Stomach (tissue), 19 donors: ENCODE measurements at places on chromosomes 6 and 20. TPM values are rescaled to one million over a fixed set of nuclear protein-coding genes. Genes with fewer than 3 reads are reported as not detected.

NFYA gene
- total RNA-seq: 35.0 TPM

GRCh38 chr6:100101644-100102043, 107.6 kb upstream of the MCHR2 start:
- DNase-seq: no peak

SNPH gene
- 1.8 TPM for total RNA-seq

GPR6 gene
- not detected for total RNA-seq

SNX14 gene
- total RNA-seq: 209 TPM

- DNase-seq: no peak
Measured at GRCh38 chr20:38985060-38985459, 22.9 kb downstream of the DHX35 start.

CTAGE9 gene
- 6.2 TPM for total RNA-seq

DNA sequence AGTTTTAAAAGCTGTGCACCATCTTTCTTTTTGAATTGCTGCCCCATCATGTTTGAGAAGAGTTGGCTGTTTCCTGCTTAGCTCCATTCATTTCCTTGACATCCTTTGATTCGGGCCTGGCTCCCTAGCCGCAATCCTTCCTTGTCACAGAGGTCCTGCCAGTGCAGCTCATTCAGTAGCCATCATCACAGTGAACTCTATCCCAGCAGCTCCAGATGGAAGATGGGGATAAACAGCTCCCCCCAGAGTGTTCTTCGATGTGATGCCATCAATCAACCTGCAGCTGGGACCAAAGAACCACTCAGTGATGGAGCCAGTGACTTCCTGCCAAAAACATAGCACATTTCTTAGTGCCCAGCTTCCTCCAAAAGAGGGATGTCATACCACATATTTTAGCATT, 158.8 kb downstream of the FRK start:
- no peak for DNase-seq

PCK1 gene
- 311 TPM for total RNA-seq

DNA sequence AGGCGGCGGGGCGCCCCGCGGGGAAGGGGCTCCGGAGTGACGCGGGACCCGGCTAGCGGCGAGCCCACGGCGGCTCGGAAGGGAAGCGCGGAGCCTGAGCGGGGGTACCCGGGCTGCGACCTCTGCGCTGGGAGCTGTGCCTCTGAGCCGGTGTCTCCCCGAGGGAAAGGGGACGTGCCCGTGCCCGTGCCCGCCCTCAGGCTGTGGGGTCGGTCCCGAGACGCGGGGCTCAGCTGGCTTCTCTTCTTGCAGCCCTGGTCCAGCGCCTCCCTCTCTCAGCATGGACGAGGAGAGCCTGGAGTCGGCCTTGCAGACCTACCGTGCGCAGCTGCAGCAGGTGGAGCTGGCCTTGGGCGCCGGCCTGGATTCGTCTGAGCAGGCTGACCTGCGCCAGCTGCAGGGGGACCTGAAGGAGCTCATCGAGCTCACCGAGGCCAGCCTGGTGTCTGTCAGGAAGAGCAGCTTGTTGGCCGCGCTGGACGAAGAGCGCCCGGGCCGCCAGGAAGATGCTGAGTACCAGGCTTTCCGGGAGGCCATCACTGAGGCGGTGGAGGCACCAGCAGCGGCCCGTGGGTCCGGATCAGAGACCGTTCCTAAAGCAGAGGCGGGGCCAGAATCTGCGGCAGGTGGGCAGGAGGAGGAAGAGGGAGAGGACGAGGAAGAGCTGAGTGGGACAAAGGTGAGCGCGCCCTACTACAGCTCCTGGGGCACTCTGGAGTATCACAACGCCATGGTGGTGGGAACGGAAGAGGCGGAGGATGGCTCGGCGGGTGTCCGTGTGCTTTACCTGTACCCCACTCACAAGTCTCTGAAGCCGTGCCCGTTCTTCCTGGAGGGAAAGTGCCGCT, 686 bp downstream of the ZGPAT start:
- peak; percentile 40 for DNase-seq

- DNase-seq: no peak
Measured at GRCh38 chr20:18985551-18985950, 172.0 kb downstream of the SCP2D1 start.

PTPRT gene
- not detected for total RNA-seq

GRCh38 chr6:145632971-145633370, 102.3 kb downstream of the EPM2A start:
- no peak for DNase-seq

MAS1 gene
- total RNA-seq: 0.18 TPM

DNA sequence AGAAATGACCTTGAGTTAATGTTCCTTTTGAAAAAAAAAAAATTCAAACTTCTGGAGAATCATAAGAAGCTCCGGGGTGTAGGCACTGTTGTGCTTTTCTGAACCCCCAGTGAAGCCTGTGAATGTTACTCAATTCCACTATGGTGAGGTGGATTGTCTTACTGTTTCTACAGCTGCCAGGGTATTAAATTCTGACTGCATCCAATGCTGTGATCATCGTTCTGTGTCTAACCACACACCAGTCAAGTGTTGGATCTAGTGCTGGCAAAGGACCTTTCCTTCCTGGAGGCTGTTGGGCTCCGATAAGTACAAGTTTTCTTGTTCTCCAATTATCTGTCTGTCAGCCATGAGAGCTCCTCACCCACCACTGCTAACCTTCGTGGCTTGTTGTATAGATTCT, 162.0 kb upstream of the EPHA7 start:
- DNase-seq: no peak

TFAP2A gene
- total RNA-seq: not detected

DNA sequence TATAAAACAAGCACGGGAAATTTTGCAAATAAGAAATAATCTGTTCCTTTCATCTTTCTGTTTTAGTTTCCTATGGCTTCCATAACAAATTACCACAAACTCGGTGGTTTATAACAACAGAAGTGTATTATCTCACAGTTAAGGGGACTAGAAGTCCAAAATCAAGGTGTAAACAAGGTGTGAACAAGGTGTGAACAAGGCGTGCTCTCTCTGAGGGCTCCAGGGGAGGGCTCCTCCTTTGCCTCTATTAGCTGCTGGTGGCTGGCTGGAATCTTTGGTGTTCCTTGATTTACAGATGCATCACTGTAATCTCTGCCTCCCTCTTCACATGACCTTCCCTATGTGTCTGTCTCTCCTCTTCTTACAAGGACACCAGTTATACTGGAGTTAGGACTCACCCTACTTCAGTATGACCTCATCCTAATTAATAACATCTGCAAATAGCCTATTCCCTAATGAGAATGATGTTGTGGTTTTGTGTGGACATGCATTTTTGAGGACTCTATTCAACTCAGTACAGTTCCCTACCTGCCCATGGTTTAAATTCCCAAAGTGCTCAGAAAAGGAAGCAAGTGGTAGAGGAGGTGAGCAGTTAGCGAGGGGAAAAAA, 17.5 kb upstream of the BMP5 start:
- DNase-seq: no peak

DNA sequence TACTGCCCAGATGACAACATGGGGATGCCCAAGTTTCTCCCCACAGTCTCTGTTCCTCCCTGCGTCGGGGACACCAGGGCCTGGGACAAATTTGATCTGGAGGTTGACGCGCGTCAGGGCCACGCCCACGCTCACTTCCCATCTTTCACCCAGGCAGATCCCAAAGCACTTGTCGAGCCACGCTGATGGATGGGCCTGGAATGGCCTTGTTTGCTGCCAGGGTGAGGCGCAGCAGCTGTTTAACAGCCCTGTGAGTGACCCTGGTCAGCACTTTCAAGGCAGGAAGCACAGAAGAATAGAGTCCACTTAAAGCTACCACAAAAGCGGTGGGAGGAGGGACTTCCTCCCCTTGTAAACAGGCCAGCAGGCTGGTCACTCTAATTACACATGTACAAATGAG, 324.7 kb upstream of the JARID2 start:
- peak; percentile 34 for DNase-seq

- no peak for DNase-seq
Measured at GRCh38 chr6:139863346-139863745, 488.9 kb upstream of the CITED2 start.

DNA sequence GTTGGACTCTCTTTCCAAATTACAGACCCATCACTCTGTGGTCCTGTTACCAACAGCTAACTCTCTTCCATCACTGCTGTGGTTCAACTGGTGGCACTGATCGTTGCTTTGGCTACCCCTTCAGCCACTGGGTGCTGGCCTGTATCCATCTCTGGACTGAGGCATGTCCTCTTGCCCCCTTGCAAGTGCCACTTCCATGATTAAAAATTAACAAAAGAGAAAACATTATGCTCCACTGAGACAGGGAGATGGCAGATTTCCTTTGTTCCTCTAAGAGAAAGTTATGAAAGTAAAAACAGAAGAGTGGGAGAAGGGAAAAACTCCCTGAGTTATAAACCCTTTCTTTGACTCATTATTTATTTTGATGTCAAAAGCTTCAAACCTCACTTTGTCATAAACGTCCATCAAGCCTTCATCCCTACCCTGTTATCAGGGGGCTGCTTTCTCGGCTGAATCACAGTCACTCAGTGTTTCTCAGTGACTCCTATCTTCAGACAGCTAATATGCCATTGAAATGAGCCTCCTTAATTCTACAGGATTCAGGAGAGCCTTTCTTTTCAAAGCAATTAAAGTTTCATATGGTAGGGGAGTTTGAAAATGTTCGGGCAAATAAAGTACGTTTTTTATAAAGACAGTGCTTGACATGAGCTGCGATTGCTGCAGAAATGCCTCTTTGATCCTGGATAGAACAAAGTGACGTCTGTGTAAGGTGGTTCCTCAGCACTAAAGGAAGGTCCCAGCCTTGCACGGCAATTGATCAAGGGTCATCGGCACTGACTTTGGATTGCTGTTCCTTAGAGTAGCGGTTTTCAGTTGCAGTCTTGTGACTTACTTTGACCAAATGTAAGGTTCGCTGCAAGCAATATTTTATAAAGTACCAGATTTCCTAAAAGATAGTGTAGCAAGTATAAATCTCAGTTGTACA, 49.9 kb upstream of the PBOV1 start:
- no peak for DNase-seq

DNA sequence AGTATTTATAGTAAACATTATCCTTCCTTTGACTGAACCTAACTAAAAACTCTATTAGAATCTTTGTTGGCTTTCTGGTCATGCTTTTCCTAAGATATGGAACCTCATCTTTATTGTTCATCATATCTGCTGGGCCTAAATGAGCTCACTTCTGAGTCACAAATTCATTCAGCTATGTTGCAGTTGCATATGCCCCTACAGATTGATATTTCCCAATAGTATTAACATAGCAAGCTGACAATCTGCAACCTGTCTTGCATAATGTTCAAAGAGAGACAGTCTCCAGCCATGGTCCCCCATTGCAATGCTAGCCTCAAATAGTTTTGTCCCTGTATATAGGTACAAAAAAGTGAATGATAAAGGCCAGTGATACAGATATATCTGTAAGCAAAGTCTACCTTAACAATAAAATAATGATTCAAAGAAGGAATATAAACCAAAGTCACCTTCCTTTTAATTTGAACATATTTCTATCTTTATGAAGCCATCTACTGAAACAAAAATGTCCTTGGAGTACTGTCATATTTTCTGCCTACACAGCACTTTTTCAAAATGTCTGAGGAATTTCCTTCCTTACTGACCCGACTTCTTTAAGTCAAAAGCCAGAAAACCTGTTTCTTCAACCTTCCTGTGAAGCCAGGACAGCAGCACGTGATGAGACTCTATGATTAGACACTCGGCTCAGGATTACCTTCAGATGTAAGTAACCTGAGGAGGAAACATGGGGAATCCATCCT, 140.7 kb downstream of the UBE3D start:
- DNase-seq: no peak

BTN1A1 gene
- not detected for total RNA-seq

SNX21 gene
- 48.3 TPM for total RNA-seq

- no peak for DNase-seq
Measured at GRCh38 chr20:63377951-63378381, 16.8 kb upstream of the CHRNA4 start.

DNA sequence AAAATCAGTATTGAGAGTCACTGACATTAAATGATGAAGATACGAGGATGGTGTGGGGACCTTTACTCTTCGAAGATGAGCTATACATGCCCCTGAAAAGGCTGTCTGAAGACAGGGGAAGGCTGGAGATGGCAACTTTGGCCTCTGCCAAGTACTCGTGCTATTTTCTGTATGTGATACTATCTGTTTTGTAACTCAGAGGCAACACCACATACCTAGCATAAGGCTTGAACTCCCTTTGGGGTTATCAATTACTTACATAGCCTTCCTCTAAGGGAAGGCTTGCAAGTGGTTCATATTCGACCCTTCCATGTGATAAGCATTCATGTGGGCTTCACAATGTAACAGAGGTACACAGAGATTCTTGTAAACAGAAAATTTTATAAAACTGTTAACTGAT, 68.7 kb upstream of the FBXO30 start:
- DNase-seq: no peak

GRCh38 chr6:119233312-119233984, 116.1 kb downstream of the MAN1A1 start:
- no peak for DNase-seq

DNA sequence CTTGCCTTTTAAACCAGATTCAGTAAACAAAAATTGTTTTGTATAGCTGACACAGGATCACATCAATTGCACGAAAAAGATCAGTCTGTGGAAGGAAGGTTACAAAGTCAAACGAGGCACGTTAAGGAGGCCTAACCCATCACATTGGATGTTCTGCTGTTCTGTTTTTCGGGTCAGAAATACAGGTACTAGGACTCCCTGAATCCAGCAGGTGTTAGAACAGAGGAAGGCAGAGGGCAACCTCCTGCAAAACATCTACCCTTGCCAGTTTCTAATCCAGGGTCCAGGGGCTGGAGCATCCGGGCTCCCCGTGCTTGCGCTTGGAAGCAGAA, 64.6 kb downstream of the PLG start:
- DNase-seq: no peak

DNA sequence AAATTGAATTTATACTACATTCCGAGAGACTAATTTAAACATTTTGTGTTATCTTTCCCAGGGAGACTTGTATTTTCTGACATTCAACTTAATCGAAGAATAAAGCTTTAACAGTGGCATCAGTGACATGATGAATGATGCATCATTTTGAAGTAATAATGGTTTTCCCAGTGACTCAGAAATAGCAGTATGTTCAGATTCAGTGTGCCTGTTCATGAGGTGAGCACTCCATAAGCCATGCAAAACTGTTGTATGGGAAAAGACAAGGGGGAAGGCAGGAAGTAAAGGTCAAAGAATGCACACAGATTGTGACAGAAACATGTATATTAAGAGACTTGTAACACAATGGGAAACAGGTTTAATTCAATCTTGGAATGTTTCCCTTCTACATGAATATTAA, 1348.2 kb upstream of the GJE1 start:
- DNase-seq: no peak
